LoVo (cell line): ENCODE measurements at places on chromosomes 4 and X.
A peak's percentile ranks its signal among the peaks of the same experiment; 100 is the strongest.

GRCh38 chr4:112140536-112140935 is 4.7 kb upstream of the FAM241A start:
- DNase-seq: no peak

GRCh38 chr4:44916411-44916810 is 190.1 kb upstream of the GNPDA2 start:
- DNase-seq: peak; percentile 20

DNA sequence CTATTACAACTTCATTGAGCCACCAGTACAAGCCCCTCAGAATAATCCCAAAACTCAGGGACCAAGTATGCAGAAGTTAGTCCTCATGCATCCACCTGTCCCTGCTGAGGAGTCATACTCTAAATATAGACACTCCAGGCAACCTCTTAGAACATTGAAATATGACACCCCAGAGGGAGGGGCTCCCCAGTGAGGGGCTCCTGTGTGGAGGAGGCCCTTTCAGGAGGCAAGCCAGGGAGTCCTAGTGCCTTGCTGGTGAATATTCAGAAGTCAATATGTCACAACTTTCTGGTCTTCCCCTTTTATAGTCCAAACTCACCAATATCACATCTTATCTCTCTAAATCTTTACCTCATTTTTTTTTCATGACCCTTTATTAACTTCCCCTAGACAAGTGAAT is 1.6 kb upstream of the ARMCX6 start:
- DNase-seq: no peak

DNA sequence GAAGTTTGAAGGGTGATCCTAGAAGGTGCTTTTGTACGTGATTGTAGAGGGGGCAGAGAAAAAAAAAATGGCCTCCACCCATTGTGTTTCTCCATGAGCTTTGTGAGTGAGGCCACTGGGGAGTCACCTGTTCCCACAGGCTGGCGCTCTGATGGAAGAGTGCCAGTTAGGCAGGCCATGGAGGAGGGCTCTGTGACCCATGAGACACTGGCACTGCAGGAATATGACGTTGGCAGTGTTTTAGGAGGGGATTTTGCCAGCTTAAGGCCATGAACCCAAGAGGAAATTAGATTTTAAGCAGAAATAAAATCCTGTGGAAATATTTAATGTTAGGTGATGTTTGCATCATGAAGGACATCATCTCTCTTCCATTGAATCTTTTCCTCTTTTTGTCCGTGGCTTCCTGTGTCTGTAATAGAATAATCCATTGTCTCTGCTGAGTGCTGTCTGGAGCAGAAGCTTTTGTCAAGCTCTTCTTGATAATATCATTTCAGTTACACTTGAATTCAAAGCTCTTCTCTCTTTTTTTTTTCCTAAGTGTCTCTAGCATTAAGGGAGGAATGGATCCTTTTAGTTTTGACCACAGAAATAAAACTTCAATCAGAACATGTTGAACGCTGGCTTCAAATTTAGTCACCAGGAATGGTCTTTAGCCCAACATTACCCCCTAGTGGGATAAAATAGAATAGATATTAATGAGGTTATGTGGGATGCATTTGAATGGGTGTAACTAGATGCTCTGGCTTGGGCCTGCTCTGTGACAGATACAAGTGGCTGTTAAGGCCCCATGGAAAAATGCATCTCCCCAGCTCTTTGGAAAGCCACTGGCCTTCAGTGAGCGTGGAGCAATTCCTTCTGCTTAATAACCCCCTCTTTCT is 41.0 kb upstream of the UCP1 start:
- DNase-seq: peak; percentile 42

DNA sequence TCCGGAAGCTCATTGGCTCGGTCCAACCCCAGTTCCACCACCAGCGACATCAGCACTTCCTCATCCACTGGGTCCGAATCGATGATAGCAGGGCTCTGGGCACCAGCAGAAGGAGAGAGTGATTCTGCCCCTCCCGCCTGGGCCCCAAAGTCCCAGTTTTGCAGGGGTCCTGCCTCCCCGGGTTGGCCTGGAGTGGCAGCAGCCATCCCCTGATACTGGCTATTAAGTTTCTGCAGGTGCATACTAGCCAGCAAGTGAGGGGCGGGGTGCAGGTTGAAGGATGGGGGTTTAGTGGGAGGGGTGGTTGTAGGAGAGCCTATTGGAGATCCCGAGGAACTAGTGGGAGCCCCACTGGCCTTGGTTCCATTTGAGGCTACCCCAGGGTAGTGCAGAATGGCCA is 3.9 kb downstream of the CITED1 start:
- no peak for DNase-seq

- no peak for DNase-seq
Measured at GRCh38 chr4:168558599-168558998, 61.7 kb downstream of the PALLD start.

DNA sequence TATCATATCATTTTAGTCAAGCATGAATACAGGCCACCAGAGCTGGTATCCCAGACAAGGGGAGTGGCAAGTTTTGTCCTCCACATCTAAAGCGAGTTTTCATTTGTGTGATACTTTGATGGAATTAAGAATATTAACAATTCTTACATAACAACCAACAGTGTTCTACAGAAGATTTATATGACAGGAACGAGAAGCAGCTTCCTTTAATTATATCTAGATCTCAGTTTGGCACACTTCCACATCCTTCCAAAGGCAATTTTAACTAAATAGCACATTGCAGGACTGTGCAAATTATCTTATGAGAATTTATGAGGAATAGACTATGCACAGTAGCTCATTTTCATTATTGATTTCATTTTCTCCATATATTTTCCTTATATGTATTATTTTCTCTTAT is 121.2 kb upstream of the GUCY1A1 start:
- no peak for DNase-seq

DNA sequence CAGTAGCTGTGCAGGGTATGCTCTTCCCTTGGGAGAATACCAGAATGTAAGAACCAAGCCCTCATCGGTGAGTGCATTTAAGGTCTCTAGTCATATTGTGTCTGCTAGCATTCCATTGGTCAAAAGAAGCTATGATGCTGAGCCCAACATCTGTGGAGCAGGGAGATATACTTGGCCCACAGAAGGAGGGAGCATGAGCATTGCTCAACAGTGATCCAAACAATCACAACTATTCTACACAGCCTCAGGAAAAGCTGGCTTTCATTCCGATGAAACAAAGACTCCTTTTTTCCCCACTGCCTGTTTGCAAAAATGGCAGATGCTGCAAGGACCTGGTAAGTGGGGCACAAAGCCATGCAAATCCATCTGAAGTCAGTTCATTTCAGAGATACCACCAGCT is 80.6 kb upstream of the DHX15 start:
- no peak for DNase-seq

- no peak for DNase-seq
Measured at GRCh38 chr4:31114816-31115215, 394.6 kb downstream of the PCDH7 start.

GRCh38 chr4:174669270-174669669 is 147.0 kb upstream of the HPGD start:
- peak; percentile 62 for DNase-seq

DNA sequence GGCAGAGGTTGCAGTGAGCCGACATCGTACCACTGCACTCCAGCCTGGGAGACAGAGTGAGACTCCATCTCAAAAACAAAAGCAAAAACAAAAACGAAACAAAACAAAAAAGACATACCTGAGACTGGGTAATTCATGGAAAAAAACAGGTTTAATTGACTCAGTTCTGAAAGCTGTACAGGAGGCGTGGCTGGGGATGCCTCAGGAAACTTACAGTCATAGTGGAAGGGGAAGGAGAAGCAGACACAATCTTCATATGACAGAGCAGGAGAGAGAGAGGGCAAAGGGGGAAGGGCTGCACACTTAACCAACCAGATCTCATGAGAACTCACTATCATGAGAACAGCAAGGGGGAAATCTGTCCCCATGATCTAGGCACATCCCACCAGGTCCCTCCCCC is 229.5 kb downstream of the STK32B start:
- DNase-seq: no peak

GRCh38 chrX:12802741-12803140 is 11.5 kb downstream of the PRPS2 start:
- DNase-seq: no peak

DNA sequence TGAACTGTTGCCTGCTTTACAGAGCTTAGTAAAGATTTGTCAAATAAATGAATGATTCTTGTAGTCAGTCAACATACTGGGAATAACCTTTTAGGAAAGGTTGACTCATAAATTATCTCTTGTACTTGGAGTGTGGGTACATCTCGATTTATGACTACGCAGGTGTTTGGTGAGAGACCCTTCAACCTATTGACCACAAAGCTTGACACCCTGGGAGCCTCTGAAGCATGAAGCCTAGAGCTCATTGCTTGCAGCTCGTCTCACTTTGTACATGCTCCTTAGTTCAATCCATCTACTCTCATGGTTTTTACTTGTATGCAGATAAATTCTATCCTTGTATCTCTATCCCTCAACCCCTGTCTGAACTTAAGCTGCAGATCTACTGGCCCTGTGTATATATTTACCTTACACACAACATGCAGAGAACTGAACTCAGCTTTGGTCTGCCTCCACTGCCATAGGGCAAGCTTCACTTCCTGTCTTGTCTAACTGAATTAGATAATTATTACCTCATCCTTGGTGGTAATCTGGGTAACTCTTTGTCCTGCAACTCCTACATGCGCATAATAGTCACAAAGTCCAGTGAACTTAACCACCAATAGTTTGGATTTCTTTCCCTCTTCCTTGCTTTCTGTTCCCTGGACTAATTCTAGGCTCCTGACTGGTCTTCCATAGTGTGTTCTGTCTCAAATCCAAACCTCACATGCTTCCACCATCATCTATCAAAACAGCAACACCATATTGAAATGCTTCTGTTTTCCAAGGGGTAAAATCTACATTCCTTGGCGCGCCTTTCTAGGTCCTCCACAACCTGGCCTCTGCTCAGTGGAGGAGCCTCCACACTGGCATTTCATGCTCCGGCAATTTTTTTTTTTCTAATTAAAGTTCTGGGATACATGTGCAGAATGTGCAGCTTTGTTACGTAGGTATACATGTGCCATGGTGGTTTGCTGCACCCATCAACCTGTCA is 32.2 kb upstream of the FAT1 start:
- no peak for DNase-seq

DNA sequence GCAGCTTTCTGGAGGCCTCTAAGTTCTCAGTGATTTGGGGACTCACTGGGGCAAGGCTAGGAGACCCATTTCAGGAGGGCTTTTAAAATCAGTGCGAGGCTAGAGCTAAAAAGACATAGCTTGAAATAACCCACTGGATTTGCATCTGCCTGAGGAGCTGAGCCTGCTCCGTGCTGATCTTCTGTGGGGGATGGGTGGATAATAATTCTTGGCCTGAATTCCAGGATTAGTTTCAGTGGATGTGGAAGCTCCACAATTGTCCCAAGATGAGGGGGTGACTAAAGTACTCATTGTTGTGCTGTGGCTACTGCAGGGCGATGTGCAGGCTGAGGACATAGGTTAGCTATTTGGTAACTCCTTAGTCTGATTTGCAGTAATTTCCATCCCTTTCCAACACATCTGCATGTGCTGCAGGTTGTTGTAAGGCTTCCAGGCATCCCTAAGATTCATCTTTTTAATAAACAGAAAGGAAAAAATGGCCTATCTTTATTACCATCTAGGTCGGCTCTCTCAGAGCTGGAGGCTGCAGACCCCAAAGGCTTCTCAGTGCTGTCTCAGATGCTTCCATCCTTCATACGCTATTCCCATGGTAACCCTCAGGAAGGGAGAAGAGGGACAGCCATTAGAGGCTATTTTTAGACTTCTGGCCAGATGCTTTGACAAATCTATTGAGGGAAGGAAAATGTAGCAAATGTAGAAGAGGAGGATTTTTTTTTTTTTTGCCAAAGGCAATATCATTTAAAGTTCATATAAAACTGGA is 63.4 kb downstream of the GRXCR1 start:
- DNase-seq: no peak

GRCh38 chrX:52359614-52360232 is 9.1 kb upstream of the XAGE2 start:
- no peak for DNase-seq

- no peak for DNase-seq
Measured at GRCh38 chrX:119755981-119756533, 2.3 kb upstream of the SOWAHD start.

GRCh38 chr4:71583971-71584370 is 199.9 kb downstream of the GC start:
- DNase-seq: no peak

- peak; percentile 1 for DNase-seq
Measured at GRCh38 chrX:155148724-155149537, 67.3 kb upstream of the VBP1 start.

- no peak for DNase-seq
Measured at GRCh38 chr4:32574803-32575202, 1854.6 kb downstream of the PCDH7 start.

GRCh38 chrX:48573690-48574269 is 504 bp upstream of the RBM3 start:
- DNase-seq: peak; percentile 6

DNA sequence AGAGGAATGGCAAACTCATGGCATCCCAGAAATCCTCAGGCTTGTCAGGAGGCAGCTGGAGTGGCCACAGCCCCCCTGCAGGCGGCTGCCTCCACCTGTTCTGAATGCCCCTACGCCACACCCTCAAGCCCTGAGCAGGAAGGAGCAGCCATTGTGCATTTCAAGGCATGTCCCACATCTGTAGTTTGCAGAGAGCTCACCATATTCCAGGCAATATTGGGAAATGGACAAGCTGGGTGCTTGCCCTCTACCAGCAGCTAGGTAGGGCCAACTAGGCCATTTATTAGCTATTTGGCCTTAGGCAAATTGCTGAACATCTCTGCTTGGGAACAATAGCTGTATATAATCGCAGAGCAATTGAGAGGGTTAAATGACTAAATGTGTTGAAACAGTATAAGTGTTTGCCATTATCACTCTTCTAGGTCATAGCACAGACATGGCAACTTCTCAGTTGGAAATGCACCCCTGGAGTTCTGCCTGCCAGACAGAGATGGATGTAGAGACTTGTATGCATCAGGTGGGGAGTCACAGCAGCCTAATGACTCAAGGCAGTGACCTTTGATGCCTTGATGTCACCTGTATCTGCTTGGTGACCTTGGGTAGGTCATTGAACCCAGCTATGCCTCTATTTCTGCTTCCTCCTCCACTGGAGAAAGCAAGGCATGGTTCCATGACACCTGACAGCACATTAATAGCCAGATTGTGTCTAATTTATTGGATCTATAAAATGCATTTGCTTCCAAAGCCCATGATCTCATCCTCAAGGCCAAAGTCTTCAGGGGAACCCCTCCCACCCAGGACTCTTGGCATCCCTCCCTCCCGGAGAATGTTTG is 52.8 kb downstream of the FHDC1 start:
- no peak for DNase-seq

- DNase-seq: no peak
Measured at GRCh38 chr4:87580057-87580456, 28.3 kb upstream of the DSPP start.

GRCh38 chr4:110518889-110519490 is 43.0 kb downstream of the ENPEP start:
- DNase-seq: peak; percentile 37
